ENCODE measurements at places on chromosomes 5 and 9. TPM values are rescaled to one million over a fixed set of nuclear protein-coding genes. Genes with fewer than 3 reads are reported as not detected.

GRCh38 chr5:39399135-39400036, 25.4 kb downstream of the DAB2 start:
- DNase-seq: no peak

DNA sequence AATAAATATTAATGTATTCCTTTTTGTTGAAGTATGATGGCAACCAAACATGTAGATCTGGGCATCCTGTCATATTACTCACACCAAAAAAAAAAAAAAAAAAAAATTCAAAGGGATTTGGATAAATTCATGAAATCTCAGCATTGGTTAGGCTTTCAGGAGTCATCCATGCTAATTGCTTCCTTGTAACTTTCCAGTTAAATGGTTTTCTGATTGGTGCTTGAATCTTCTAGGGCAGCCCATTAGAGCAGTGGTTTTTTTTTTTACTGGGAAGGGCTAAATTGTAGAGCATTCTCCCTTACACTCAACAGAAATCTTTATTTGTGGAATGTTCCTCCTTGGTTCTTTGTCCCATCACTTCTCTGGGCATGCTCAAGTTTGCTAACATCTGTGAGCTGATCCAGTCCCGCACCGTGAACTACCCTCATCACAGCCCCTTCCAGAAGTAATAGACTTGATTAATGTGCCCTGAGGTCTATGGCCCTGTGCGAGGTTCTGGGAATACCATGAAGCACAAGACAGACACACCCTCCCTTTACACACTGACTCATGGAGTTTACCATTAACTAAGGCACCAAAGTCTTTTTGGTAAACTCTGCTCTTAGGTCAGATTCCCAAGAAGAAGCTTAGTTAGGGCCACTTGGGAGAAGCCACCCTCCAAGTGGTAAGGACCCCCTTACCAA, 56.0 kb downstream of the RGS3 start:
- DNase-seq: no peak

DNA sequence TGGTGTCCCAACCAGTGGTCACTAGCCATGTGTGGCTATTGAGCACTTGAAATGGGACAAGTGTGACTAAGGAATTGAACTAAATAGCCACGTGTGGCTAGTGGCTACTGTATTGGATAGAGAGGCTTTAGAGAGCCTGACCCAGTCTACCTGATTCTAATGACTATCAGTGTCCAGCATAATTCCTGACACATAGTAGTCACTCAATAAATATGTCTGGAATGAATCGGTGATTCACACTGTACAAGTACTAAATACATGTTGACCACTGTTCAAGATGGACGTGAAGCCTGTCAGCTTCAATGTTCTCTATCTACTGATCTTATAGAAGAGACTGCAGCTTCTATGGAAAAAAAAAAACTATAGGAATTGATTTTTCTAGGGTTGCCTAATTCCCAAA, 57.7 kb upstream of the MAST4 start:
- DNase-seq: no peak

Gene ANKRD34B
- polyA plus RNA-seq: not detected

DNA sequence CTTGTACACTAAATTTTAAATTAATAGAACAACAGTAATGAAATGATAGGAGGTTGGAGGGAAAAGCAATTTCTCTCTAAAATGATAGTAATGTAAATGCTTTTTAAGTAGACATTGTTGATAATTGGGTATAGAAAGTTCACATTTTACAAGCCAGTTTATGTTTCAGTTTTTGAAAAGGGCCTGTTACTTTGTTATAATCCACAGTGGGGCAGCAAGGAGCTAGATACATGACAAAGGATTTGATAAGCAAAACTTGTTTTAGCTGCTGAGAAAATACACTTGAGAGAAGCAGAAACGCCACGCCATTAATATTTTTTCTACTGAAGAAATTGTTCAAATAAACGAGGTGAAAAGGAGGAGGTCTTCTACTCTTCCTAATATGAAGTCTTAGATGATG, 30.2 kb downstream of the SREK1 start:
- no peak for DNase-seq

GRCh38 chr5:57215629-57216195, 41.9 kb downstream of the GPBP1 start:
- no peak for DNase-seq

DNA sequence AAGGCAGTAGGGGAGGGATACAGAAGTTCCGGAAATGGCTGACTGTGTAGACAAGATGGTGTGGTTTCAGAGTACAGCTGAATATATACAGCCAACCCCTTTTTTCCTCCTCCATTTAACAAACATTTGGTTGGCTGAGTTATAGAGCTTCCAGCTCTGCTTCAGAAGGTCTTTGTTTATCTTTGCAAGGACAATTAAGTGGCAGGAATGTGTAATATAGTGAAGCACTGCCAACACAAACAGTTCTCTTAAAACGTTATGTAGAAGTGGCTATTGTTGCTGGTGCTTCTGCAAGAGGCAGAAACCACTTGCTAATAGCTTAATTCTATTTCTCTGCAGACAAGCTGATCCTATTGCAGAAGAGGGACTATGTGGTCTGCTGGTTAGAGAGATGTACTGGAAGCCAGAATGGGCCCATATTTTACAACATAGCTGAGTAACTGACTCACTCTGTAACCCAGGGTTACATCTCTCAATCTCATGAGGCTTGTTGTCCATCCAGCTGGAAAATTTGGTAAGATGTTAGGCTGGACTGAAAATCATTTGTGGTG, 62.7 kb upstream of the OSMR start:
- peak; percentile 25 for DNase-seq

GRCh38 chr5:96503501-96504236, 70.6 kb upstream of the PCSK1 start:
- DNase-seq: no peak
